ENCODE measurements at places on chromosomes 6 and 20.

DNA sequence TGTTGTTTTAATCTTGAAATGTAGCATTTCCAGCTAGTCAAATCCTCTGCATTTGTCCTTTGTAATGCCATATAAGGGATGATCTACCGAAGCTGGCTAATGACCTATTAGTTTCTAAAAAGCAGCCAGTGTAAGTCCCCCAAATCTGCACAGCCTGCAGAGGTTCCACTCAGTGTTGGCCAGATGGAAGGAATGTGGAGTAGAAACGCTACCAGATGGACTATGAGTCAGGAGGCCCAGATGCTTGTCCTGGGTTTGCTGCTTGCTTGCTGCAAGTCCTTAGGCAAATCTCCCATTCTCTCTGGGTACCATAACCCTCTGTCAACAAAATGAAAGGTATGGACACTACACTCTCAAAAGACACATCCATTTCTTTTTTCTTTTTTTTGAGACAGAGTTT lies 149.8 kb downstream of the BTBD9 start:
- DNase-seq = no peak

DNA sequence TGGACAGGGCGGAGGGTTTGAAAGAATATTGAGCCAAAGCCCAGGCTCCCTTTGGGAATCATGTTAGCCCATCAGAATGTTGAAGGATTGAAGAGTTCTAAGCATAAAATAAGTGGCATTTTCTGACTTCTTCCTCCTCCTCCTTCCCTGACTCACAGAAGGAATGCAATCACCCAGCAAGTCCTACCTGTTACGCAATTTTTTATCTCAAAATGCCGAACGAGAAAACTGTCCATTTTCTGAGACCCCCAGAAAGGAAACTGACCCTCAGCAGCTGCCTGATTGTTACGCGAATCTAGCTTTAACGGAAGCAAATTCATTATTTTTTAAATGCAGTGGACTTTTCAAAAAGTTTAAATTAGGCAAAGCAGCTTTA lies 4.7 kb upstream of the DNAJC5 start:
- DNase-seq = no peak

DNA sequence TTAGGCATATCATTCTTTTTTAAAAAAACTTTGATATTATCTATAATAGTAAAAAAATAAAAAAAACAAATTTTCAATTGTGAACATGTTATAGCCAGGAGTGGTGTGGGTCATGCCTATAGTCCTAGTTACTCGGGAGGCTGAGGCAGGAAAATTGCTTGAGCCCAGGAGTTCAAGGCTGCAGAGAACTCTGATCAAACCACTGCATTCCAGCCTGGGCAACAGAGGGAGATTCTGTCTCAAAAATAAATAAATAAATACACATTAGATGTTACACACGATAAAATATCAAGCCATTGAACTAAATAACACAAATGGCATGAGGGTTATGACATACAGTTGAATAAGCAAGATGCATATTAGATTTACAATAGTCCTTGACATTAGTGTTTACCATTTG lies 27.9 kb upstream of the MYMX start:
- DNase-seq = no peak

- DNase-seq = no peak
Measured at GRCh38 chr6:684831-685636, 7.9 kb downstream of the EXOC2 start.

GRCh38 chr6:152701081-152701862 lies 3.6 kb downstream of the MYCT1 start:
- no peak for DNase-seq

Measured in cortex of kidney (tissue), 1 donor.